ENCODE measurements at places on chromosomes 7 and 10.

- DNase-seq = no peak
These were observed 51.5 kb upstream of the DIP2C start for GRCh38 chr10:740936-741431.

GRCh38 chr7:117190746-117191435 lies 132.0 kb downstream of the WNT2 start:
- DNase-seq = no peak

- DNase-seq = no peak
These were observed 78.8 kb downstream of the FAM13C start for GRCh38 chr10:59283456-59284091.

DNA sequence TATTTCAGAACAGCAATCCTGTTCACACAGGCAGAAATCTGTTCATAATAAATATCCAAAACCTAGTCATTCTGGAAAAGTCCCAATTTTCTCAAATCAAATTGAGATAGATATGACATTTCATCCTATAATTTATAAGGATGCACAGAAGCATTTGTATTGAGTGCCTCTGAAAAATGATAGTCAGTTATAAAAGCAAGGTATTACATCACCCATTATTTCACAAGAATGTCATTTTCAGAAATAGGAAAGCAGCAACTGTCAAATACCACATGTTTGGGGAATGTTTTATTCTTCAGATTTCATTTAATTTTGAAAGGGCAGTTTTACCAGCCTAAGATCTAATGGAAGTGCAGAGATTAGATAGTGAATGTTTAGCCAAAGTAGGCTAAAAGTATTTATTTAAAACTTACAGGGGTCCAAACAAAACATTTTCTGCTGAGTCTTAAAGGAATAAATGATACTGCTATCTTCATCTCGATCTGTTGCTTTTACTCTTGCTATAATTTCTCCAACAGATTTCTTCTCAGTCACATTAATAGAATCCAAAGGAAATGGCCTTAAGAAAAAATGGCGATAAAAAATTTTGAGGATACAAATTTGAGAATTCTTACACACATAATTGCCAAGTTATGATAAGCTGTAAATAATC lies 185.8 kb downstream of the HGF start:
- no peak for DNase-seq

DNA sequence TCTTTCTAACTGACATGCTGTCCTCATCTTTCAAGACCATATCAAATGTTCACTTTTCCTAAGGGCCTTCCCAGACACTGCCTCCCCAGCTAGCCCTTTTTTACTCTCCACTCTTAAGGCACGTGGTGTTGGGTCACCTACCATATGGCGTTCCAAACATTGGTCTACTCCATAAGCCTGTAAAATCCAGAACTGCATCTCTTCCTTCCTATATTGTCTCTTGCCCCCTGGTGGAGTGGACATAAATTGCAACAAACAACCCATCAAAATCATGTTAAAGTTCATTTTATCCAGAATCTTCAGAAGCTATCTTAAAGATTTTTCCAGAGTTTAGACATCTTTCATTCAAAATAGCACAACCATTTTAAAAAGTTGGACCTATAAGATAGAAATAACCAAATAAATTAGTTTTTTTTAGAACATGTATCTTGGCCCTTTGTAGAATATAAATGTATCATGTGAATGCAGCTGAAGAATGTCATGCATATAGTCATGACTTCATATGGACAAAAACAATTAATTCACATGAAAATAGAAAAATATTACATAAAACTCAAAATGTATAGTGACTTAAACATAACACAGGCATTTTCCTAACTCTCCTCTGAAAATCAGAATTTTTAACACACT lies 180.6 kb upstream of the CHRM2 start:
- no peak for DNase-seq

Measured in Calu3 (cell line).